Stimulated activated CD8-positive, alpha-beta memory T cell treated with anti-CD3 and anti-CD28 coated beads, Interleukin-7, amount 100 ng/mL, for 1 hour (primary cell): ENCODE measurements at places on chromosomes 12 and 14.

GRCh38 chr12:27140478-27140969 lies 58.1 kb upstream of the C12orf71 start:
- no peak for DNase-seq

GRCh38 chr12:120249875-120250795 lies 15.4 kb downstream of the PXN start:
- DNase-seq = no peak

- no peak for DNase-seq
Observed at GRCh38 chr12:54650409-54650808, 2.2 kb upstream of the DCD start.

DNA sequence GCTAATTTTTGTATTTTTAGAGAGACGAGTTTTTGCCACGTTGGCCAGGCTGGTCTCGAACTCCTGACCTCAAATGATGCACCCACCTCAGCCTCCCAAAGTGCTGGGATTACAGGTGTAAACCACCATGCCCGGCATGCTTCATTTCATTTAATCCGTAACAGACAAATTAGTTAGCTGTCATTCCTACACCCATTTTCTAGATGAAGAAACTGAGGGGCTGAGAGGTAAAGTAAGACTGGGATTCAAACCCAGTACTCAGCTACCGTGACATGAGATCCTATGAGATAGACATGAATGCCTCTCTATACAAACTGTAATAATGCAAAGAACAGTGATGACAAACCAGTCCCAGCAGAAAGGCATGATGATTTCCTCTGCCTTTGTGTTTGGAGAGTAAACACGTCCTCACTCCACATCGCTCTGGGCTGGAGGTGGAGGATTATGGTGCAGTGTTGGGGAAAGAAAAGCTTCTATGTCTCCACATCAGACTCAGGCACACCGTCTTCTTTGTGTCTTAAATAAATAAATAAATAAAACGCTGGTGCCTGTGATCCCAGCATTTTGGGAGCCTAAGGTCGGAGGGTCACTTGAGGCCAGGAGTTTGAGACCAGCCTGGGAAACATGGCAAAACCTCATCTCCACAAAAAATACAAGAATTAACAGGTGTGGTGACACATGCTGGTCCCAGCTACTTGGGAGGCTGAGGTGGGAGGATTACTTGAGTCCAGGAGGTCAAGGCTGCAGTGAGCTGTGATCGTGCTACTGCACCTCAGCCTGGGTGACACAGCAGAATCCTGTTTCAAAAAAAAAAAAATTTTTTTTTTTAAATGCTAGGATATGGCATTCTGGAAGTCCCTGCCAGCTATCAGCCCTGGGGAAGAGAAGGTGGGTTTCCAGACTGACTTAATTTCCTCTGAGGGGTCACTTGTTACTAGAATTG lies 10.5 kb downstream of the VSX2 start:
- DNase-seq = no peak

GRCh38 chr14:102150744-102151143 lies 11.0 kb downstream of the WDR20 start:
- no peak for DNase-seq

- no peak for DNase-seq
Observed at GRCh38 chr12:40105265-40105514, 691 bp downstream of the SLC2A13 start.
